ENCODE measurements at places on chromosomes 7 and 10.

DNA sequence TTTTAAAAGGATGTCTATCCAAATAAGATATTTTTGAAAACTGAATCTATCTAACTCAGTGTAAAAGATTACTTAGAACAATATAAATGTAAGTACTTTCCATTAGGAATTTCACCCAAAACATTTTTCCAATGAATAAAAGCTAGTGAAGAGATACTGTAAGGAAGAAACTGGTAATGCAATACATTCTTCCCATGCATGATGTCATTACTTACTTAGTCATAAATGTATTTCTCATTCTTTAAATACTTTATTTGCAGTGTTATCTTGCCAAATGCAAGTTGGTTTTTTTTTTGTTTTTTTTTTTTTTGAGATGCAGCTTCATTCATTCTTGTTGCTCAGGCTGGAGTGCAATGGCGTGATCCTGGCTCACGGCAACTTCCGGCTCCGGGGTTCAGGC lies 265.6 kb downstream of the PHF14 start:
- DNase-seq = no peak

GRCh38 chr10:71648933-71649320 lies 70.7 kb downstream of the C10orf105 start:
- no peak for DNase-seq

DNA sequence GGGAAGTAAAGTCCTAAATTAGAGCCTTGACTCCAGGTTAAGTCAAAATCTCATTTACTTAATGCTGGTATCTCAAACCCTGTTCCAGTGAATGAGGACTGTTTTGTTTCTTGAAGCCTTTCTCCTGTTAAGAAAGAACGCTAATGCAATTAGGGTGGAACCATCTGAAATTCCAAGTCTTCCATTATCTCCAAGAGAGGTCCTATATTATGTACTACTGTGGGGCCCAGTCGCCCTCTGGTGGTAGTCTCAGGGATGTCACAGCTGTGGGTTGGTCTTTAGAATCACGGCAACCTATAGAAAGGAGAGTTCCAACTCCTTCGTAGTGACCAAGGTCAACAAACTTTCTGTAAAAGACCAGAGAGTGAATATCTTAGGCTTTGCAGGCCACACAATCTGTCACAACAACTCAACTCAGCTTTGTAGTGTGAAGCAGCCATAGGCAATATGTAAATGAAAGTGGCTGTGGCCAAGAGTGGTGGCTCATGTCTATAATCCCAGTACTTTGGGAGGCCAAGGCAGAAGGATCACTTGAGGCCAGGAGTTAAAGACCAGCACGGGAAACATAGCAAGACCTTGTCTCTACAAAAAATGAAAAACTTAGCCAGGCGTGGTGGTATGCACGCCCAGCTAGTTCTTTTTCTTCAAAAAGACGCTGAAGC lies 9.3 kb downstream of the RPP38 start:
- DNase-seq = peak; percentile 17

DNA sequence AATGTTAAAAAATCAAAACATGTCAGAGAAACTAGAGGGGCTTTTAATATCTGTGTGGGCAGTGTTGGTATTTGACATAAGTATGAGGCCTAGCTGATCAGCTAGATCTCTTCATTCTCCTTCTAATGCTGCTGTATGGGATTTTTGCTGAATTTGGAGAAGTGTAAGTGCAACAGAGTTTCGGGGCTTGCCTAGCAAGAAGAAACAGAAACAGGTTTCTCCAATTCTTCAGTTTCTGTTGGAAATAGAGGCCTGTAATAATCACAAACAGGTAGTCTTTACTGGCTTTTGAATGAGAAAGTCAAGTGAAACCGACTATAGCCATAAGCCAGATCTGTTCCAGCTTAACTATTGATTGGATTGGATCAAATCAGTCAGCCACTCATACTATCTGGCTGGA lies 96.4 kb upstream of the PCLO start:
- DNase-seq = no peak

- no peak for DNase-seq
These were observed 1280.1 kb downstream of the TYW1 start for GRCh38 chr7:68276725-68277124.

GRCh38 chr10:49322371-49323170 lies 23.6 kb downstream of the C10orf71 start:
- no peak for DNase-seq

DNA sequence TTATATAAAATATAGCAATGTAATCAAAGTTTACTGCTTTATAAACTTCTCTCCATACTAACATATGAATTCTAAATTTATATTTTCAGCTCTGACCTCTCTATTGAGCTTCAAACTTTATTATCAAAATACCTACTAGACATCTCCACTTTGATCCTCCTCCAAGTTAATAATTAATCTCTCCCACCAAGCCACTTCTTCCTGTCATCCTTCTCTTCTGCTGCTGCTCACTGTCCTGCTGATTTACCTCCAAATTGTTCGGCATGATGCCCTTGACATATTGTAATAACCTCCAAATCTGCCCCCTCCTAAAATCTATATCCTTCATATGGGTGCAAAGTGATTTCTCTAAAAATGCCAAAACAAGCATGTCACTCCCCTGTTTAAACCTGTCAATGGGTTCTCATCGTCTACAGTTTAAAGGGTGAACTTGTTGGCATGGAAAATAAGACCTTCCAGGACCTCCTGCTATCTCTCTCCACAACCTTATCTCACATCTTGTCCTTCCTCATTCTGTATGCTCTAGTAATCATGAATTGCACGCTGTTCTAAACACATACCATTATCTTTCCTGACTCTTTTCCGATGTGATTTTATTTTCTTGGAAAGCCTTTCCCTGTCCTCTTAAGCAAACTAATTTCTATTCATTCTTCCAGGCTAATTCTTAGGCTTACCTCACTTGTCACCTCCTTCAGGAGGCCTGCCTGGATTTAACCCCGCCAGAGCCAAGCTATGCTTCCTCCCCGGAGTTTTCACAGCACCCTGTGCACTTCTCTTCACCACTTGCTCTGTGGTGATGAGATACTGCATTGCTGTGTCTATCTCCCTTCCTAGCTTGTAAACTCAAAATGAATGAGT lies 52.1 kb upstream of the STK17A start:
- DNase-seq = no peak

DNA sequence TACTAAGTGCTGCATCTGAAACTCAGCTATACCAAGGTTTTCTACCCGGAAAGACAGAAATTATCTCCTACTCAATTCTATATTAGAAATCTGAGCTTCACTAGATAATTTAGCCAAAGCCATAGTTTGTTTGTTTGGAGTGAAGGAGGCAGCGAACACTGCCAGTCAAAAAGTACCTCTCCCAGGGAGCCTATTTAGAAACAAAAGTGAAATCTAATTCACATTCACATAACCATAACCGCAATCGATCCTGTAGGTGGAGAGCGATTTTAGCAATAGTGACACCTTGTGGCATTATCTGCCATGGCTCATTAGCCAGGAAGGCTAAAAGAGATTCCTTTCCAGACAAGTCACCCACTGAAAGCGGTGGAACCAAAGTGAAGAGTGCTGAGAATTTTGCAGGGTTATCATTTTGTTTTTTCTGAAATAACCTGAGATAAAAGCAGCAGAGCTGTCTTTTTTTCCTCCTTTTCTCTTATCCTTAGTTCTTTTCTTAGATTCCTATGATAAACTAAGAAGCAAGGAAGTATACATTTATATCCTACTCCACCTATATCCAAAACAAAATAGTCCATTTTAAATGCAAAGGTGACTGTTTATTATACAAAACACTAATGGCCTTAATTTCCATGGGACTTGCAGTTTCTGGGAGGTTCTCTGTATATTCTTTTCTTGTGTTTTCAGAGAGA lies 83.7 kb upstream of the BET1 start:
- no peak for DNase-seq

DNA sequence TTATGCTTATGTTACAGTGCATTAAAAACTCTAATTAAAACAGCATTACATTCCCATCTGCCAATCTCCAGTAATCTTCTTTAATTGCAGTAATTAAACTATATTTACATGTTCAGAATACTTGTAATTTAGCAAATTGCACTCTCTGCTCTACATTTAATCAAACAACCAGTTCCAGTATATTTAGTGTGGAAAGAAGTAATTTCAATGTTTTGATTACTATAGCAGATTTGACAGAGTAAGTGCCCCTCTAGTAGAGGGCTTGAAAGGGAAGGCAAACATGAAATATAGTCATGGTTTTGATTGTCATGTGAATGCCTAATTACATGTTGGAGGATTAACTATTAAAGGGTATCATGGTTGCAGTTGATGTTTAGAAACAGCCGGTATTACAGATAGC lies 739.7 kb downstream of the AUTS2 start:
- no peak for DNase-seq

GRCh38 chr10:86024281-86025041 lies 342.1 kb downstream of the GRID1 start:
- DNase-seq = no peak

DNA sequence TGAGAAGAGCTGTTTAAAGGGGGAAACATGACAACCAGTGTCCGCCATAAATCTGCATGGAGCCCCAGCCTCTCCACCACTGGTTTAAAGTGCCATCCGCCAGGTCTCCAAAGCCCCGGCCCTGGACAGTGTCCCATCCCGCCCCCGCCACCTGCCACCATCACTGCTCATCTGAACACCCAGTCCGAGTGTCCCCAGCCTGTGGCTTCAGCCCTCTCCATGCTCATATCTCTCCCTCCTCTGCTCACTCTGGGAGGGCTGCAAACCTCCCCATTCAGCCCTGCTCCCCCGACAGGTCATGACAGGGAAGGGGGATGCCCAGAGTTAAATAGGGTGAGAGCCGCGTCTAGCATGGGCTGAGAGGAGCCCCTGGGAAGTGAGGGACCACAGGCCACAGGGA lies 266.2 kb downstream of the DNAJB6 start:
- DNase-seq = no peak

DNA sequence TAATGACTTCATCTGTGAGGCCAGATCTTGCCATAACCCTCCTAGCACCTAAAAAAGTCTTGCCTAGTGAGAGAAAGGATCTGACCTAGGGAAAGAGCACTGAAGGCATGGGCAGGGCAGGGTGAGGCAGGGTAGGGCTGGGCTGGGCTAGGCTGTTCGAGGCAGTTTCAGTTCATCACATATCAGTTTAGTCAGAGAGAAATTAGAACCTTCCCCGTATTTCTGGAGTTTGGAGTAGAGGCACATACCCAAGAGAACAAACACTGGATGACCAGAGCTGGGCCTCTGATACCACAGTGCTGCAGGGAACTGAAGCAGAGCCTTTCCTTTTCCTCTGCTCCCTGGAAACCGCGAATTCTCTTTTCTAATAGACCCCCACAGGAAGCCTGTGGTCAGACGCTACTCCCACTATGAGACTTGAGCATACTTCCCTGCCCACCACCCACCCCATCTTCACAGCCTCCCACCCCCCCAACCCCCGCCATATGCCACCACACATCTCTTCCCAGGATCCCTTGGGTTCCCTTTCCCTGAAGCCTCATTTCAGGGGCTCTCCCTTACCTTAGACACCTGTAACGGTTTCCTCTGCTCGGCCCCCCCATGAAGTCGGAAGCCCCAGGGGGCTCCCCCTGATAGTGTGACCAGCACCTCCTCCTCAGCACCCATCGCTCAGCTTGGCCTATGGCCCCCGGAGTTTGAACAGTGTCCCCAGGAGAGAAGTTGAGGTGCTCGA lies 406 bp downstream of the SYNPO2L start:
- DNase-seq = no peak

DNA sequence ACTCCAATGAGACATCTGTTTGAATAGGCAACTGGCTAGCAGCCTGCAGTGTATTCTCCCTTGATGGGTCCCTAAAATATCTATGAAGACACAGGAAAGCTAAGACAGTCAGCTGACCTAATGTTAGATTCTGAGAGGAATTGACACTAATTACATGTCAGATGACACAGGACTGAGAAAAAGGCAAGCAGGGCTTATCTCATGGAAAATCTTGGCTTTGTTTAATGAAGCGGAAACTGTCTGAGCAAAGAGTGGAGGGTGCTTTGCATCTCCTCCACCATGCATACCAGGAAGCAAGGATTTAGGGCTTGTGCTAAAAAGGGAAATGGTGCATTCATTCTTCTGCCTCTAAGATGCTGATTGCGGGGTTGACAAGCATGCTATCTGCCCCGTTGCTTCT lies 135.5 kb upstream of the GLI3 start:
- no peak for DNase-seq

DNA sequence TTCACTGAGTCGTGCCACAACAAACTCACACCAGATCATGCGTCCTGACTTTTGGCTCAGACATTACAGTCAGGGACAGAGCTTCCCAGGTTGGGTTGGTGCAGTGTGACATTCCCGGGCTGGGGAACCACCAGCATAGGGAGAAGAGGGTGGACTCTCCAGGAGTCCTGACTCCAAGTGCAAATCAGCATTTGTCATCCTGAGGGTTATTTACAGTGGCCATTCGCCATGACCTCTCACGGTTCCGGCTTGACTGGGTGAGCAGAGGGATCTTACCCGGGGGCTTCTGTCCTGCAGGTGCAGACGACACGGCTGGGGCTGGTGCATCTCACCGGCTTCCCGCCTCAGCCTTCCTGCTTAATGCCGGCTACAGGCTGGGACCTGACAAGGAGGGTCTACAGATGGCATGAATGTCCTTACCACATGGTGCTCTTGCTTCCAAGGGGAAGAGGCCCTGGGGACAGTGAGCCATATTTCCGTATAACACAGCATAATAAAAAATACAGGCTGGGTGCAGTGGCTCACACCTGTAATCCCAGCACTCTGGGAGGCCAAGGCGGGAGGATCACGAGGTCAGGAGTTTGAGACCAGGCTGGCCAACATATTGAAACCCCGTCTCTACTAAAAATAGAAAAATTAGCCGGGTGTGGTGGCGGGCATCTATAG lies 12.5 kb upstream of the INTS1 start:
- DNase-seq = no peak

DNA sequence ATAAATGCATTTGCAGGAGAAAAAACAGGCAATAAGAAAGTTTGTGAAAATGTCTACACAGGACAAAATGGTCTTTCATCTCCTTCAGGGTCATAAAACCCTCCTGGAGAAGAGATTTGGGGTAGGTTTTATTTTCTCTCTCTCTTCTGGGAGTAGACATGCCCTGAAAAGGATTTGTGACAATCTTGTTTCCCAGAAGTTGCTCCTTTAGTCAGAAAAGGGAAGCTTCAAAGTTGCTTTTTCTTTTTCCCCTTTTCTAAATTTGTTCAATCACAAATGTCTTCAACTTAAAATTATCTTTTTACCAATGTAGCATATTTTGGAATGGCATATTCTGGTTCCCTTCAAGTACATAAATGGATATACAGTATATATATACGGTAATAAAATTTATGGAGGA lies 9.4 kb upstream of the ANKRD22 start:
- DNase-seq = no peak

- no peak for DNase-seq
These were observed 6.4 kb downstream of the FBH1 start for GRCh38 chr10:5896208-5897052.

DNA sequence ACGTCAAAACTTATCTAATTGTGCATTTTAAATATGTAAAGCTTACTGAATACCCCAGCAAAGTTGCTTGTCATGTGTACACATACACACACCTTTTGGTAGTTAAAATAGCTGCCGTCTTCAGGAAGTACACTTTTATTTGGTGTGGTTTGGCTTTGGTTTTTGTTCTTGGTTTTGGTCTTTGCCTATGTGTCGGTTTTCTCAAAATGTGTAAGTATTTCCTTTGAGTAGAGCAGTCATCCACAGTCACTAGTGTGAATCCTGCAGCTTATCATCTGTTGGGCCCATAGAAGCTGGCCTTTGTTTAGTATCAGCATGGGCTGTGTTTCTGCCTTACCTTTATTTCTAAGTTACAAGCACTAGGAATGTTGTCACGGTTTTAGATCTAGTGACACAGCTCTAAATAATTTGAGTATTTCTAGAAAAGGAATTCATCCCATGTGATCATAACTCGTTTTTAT lies 35.3 kb downstream of the NET1 start:
- no peak for DNase-seq

GRCh38 chr7:112646783-112647182 lies 143.4 kb downstream of the TMEM168 start:
- no peak for DNase-seq

All from hypothalamus (tissue), 51 donors.